ENCODE measurements at places on chromosomes 2 and 18. TPM values are rescaled to one million over a fixed set of nuclear protein-coding genes. Genes with fewer than 3 reads are reported as not detected.

- H3K36me3 ChIP-seq = no peaks in the 10 kb centered on the region
- no peak for DNase-seq
- no peaks in the 10 kb centered on the region for H3K27me3 ChIP-seq
- H3K27ac ChIP-seq = no peak overlapping the region
- H3K4me3 ChIP-seq = no peak overlapping the region
These were observed 34.0 kb downstream of the CCDC195 start for GRCh38 chr2:224682134-224682533.

PAX8 gene
- 0.32 TPM for total RNA-seq

OSR1 gene
- 4.4 TPM for total RNA-seq

- no peak for DNase-seq
- H3K36me3 ChIP-seq = peaks cover 81% of the 10 kb centered on the region
- H3K27ac ChIP-seq = no peak overlapping the region
- H3K27me3 ChIP-seq = no peaks in the 10 kb centered on the region
- H3K4me3 ChIP-seq = no peak overlapping the region
These were observed 34.2 kb downstream of the MRPS5 start for GRCh38 chr2:95087379-95087778.

DNA sequence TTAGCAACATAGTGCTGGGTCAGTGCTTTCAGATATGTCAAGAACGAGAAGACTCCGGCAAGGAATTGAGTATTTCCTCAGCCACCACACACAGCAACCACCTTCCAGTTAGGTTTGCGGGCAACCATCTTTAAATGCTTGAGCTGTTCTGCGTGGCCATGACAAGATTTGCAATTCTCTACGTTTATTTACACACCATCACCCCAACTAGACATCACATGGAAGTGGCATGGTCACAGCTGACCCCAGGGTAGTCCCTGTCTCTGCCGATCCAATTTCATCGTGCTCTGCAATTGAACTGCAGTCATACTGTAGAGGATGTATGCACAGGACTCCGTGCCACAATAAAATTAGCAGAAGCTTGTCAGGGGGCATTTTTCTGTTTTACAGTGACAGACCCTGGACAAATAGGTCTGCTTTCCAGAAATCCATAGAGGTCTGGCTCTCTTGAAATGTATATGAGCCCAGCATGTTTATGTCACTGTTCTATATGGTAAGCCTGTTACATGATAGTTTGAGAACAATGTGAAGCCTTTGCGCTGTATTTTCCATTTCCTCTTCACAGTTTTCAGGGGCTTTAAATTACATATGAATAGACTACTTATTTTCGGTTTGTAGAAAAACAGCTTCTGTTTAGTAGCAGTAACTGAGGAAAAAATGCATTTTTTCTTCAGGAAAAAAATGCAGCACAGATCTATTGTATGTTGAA, 605.2 kb downstream of the NR4A2 start:
- no peak overlapping the region for H3K27ac ChIP-seq
- H3K27me3 ChIP-seq = no peaks in the 10 kb centered on the region
- H3K4me1 ChIP-seq = no peaks in the 10 kb centered on the region
- no peak for DNase-seq
- no peak overlapping the region for H3K4me3 ChIP-seq
- no peaks in the 10 kb centered on the region for H3K36me3 ChIP-seq

TMEM37 gene
- 2.6 TPM for total RNA-seq

CSRNP3 gene
- 0.57 TPM for total RNA-seq

KCNK3 gene
- total RNA-seq = 0.73 TPM

SLC9A4 gene
- 0.42 TPM for total RNA-seq

GRCh38 chr18:3340015-3340681, 78.2 kb downstream of the MYL12B start:
- no peak overlapping the region for H3K27ac ChIP-seq
- no peak for DNase-seq
- no peaks in the 10 kb centered on the region for H3K36me3 ChIP-seq
- H3K4me3 ChIP-seq = no peak overlapping the region

NCKAP5 gene
- total RNA-seq = 5.7 TPM

DNA sequence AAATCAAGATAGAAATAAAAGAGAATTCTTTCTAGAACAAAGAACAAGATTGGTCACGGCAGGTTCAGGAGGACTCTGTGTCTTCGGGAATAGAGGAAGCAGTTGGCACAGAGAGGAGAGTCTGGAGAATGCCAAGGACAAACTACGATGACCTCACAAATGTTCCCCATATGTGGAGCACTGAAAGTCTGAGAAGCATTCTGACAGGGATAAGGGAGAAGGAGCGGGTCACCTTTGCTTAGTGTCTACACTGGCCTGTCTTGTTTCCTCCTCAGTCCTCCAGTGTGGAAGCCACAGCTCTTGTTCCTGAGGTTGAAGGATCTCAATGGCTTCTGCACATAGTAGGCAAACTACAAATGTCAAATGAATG, 338.8 kb downstream of the MYCN start:
- no peak overlapping the region for H3K4me3 ChIP-seq
- no peaks in the 10 kb centered on the region for H3K27me3 ChIP-seq
- no peak for DNase-seq
- no peaks in the 10 kb centered on the region for H3K36me3 ChIP-seq
- peaks cover 4% of the 10 kb centered on the region for H3K4me1 ChIP-seq

GRCh38 chr2:239950144-239951128, 74.7 kb downstream of the NDUFA10 start:
- DNase-seq = no peak
- peaks cover 14% of the 10 kb centered on the region for H3K4me1 ChIP-seq
- no peaks in the 10 kb centered on the region for H3K36me3 ChIP-seq
- no peak overlapping the region for H3K27ac ChIP-seq
- H3K4me3 ChIP-seq = no peak overlapping the region
- no peaks in the 10 kb centered on the region for H3K27me3 ChIP-seq

GRCh38 chr2:128765811-128766210, 447.1 kb upstream of the HS6ST1 start:
- H3K4me1 ChIP-seq = no peaks in the 10 kb centered on the region
- no peaks in the 10 kb centered on the region for H3K36me3 ChIP-seq
- no peak overlapping the region for H3K4me3 ChIP-seq
- no peak overlapping the region for H3K27ac ChIP-seq

GREB1 gene
- total RNA-seq = 1.7 TPM

HTR2B gene
- not detected for total RNA-seq

KLHL14 gene
- total RNA-seq = 0.49 TPM

- H3K27me3 ChIP-seq = no peaks in the 10 kb centered on the region
- H3K36me3 ChIP-seq = no peaks in the 10 kb centered on the region
- no peaks in the 10 kb centered on the region for H3K4me1 ChIP-seq
- H3K27ac ChIP-seq = no peak overlapping the region
- no peak overlapping the region for H3K4me3 ChIP-seq
These were observed 155.3 kb downstream of the PHLPP1 start for GRCh38 chr18:62870643-62871042.

AGXT gene
- total RNA-seq = not detected

- H3K4me3 ChIP-seq = no peak overlapping the region
- no peaks in the 10 kb centered on the region for H3K27me3 ChIP-seq
- H3K27ac ChIP-seq = no peak overlapping the region
- no peaks in the 10 kb centered on the region for H3K4me1 ChIP-seq
These were observed 150.6 kb upstream of the TCF4 start for GRCh38 chr18:55738483-55739114.

PECR gene
- 4.7 TPM for total RNA-seq

Measured in esophagus squamous epithelium (tissue), 5 donors.